ENCODE measurements at places on chromosomes 6 and 20.

DNA sequence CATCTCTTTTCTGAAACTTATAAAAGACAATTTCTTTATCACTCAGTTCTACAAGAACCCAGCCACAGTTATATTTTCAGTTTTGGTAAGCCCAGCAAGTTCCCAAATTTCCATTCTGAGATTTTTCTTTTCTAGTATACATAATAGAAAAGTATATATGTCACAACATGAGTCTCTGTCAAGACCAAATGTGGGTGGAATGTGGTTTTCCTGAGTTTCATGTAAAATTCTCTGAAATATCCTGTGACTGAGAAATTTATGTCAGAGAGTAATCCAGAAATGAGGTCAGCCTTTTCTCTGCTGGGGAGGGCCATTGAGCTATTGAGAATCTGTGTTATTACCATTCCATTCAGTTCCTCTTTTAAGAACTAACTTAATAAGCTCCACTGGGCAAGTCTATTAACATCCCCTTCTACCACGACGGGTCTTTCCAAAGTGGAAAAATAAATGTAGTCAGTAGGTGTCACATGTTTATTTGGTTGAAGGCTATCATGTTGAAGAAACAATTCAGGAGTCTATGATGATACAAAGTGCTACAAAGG lies 100.7 kb upstream of the HMGN3 start:
- DNase-seq, result no peak

- no peak for DNase-seq
Observed at GRCh38 chr20:58045579-58045978, 182.9 kb downstream of the ANKRD60 start.

DNA sequence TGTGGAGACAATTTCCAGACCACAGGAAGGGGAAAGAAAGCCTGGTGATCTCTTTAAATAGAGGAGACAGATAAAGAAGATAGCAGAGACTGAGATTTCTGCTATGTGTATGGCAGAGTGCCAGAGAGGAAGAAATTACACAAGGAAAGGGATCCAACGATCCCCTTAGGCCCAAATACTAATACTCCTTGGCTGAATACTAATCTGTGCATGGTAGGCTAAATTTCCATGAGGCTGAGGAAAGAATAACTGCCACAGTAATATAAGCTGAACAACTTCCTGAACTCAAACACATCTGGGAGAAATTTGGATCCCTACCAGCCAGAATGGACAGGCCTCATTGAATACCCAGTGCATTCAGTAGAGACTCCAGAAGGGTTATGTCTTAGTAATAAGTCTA lies 83.3 kb upstream of the TNFAIP3 start:
- no peak for DNase-seq

- DNase-seq, result no peak
Observed at GRCh38 chr6:148027201-148027600, 315.4 kb upstream of the SASH1 start.

- DNase-seq, result no peak
Observed at GRCh38 chr6:41640426-41640825, 2.2 kb downstream of the MDFI start.

DNA sequence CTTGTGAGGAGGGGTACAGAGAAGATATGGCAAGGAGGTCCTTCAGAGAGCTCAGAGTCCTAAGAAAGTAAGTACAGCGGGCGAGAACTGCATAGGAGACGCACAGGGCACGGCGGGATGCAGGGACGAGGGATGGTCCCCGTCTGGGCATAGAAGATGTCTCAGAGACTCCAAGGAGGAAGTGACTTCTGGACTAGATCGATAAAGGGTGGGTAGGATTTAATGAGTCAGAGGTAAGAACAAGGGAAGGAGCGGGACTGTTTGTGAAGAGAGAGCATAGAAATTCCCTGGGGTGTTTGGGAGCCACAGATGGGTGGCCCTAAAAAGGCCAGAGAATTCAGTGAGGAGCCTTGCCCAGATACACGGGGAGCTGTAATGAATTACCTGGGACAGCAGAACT lies 69.1 kb downstream of the FAM120B start:
- no peak for DNase-seq

Measured in NCI-H2029 (cell line).